Putamen (tissue), 1 donor: ENCODE measurements at places on chromosomes 7 and 10.

GRCh38 chr10:21744223-21744622 lies 210.2 kb downstream of the MLLT10 start:
- DNase-seq, result peak; percentile 36

DNA sequence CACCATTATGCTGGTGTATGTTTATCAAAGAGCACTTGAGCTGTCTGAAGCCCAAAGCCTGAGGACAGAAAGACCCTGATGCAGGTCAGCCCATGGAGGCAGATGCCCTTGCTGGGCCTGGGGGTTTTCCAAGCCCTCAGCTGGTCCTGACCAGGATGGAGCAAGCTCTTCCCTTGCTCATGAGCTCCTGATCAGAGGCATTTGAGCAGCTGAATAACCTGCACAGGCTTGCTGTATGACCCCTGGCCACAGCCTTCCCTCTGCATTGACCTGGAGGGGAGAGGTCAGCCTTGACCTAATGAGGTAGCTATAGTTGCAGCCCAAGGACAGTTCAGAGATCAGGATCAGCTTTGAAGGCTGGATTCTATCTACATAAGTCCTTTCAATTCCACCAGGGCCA lies 13.0 kb downstream of the AQP1 start:
- no peak for DNase-seq

DNA sequence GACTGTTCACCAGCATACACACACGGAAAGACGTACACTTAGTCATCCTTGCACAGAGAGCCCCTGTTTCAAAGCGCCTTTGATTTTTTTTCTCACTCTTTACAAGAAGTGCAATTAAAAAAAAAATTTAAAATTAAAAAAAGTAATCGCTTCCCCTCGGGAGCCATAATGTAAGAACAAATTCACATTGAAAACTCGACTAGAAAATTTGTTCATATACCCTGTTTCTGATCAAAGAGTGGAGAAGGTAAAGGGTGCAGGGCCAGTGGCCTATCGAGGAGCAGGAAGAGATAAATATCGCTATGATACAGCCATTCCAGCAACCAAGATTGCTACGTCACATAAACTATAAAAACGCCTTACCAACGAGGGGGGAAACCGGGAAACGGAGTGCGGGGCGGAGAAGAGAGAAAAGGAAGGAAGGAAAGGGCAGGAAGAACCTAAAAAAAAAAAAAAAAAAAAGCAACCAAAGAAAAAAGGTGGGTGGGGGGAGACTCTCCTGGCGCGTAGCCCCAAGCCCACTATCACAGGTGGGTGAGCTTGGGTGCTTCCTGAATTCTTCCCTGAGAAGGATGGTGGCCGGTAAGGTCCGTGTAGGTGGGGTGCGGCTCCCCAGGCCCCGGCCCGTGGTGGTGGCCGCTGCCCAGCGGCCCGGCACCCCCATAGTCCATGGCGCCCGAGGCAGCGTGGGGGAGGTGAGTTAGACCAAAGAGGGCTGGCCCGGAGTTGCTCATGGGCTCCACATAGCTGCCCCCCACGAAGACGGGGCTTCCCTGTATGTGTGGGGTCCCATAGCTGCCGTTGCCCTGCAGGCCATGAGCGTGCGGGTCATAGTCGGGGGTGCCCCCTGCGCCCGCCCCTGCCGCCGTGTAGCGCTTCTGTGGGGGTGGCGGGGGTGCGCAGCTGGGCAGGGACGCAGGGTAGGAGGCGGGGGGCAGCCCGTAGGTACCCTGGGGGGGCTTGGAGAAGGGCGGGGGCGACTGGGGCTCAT lies 5.2 kb upstream of the HOXA2 start:
- no peak for DNase-seq

DNA sequence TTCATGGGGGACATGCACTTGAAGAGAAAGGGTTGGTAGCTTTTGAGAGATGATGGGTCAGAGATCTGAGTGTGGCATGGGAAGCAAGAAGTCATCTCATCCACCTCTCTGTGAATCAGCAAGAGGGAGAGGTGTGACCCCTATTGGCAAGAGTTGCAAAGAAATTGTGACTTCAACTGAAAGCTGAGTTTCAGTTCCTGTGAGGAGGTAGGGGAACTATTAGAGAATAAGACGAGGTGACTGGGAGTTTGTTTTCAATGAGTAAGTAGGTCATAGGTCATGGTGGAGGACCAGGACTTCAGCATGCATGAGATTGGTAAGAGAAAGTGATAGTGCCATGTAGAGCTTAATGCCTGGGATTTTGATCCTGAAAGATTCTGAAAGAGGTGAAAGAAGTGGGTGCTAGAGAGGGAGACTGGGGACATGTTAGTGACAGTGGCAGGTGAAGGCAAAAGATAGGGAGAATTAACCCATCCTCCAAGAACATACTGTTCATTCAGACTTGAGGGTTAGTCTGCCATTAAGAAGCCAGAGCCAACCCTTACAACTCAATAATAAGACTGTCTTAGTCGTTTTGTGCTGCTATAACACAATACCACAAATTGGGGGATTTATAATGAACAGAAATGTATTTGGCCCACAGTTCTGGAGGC lies 75.5 kb upstream of the CAPZA2 start:
- no peak for DNase-seq

DNA sequence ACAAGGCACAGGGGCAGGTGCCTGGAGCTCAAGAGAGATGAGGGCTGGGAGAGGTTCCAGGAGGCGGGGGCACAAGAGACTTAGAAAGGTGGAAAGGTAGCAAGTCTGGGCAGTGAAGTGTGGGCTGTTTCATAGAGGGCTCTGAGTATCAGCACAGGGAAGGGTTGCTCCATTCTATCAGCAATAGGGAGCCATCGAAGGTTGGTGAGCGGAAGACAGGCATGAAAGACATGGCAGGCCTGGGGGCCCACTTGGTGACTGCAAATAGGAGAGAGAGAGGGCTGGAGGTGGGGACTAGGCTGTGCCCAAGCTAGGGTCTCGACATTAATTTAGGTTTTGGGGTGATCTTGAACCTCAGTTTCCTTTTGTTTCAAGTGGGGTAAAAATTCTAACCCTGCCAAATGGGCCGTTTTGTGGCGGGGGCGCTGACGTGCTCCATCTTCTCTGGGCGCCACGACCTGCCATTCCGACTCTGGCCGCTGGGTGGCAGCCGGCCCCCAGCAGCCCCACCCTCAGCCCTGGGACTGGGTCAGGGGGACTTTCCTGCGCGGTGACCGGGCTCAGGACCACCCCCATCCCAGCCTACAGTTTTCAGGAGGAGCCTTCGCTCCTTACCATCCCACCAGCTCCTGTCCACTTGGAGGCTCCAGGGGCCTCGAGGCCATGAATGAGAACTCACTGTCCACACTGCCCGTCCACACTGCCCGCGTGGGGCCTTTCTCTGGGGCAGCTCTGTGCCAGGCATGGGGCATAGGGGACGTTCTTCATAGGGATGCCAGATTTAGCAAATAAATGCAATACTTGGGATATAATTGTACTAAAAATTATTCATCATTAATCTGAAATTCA lies 37.2 kb upstream of the PCBD1 start:
- DNase-seq, result no peak

DNA sequence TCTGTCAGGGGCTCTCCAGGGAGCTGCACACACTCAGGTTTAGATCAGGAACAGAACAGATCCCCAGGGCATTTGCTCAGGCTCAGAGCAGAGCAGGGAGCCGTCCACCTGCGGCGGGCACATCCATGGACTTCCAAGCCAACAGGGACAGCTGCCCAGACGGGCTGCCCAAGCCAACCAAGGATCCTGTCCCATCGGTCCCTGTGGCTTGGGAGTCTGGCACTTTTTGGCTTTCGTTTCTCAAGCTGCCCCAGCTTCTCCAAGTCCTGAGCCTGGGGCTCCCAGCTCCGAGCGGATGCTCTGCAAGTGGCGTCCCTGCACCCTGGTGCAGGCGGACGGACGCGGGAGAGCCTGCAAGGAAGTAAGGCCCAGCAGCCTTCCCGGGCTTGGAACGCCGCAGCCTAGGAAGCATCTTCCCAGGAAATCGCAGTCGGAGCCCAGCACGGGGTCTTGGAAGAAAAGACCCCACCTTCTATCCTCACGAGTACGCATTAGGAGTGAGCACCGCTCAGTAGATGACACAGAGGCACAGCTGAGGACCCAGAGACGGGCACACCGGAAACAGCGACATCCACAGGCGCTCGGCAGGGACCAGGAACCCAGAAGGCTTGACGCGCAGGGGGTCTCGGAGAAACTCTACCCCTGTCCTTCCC lies 6.0 kb downstream of the GPR146 start:
- no peak for DNase-seq
